CD4-positive, alpha-beta T cell treated with Interleukin-21 for 1 hour (primary cell): ENCODE measurements at places on chromosomes 7 and 10.

GRCh38 chr7:17234398-17235031 is 63.9 kb upstream of the AHR start:
- peak; percentile 90 for DNase-seq

DNA sequence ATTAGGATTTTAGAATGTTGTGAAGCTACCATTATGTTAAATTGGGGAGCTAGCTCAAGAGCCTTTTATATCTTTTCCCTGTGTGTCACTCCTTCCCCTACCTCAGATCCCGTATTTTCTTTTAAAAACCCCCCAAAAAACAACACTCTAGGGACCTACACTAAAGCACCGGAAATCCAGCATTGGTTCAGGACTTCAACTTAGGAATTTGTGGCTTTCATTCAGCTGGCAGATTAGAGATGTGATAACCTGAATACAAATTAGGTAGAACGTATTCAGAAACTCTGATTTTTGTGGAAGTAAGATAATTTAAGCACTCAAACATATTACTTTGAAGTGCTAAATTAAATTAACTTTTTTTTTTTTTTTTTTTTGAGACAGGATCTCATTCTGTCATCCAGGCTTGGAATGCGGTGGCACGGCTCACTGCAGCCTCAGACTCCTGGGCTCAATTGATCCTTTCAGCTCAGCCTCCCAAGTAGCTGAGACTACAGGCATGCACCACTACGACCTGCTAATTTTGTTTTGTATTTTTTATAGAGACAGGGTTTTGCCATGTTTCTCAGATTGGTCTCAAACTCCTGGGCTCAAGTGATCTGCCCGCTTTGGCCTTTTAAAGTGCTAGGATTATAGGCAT is 6.8 kb downstream of the TBC1D12 start:
- DNase-seq, result no peak

GRCh38 chr10:75592151-75592787 is 160.8 kb downstream of the LRMDA start:
- DNase-seq, result no peak

- no peak for DNase-seq
Observed at GRCh38 chr7:102875700-102876295, 37.0 kb upstream of the LRRC17 start.

GRCh38 chr10:4240608-4241197 is 455.7 kb upstream of the KLF6 start:
- DNase-seq, result no peak

- DNase-seq, result peak; percentile 56
Observed at GRCh38 chr7:141702047-141702567, at the start of gene DENND11. Gene DENND11, minus strand, starts transcription at chr7:141702166. Its CDS starts 13 bp downstream, at chr7:141702153.

GRCh38 chr7:144866189-144866588 is 30.3 kb upstream of the TPK1 start:
- DNase-seq, result no peak

DNA sequence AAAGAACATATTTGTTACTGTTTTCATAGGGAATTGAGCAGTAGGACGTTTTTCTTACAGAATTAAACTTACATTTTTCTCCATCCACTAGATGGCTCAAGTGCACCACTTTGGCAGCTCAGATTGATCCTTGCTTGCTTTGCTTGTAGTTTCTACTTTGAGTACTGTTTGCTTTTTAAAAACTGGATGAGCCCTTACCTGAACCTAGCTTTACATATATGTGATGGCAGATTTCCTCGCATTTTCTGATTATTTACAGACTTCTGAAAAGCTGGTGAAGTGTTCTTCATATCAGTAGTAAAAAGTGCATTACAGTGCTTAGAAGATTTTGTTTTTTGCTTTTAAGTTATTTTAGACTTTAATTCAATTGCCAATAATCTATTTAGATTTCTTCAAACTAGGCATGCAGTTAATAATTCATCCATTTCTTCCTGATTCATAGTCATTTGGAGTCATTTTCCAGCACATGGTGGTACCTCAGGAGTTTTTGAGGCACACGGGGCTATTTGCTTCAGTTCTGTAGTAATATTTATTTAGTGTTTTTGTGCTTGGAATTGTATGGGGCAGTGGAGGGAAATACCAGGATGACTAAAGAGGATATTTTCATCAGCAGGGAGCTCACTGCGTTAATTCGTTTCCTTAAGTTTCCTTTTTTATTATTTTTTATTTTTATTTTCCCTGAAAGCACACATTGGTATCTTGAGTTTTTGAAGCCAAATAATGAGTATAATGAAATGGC is 57.3 kb downstream of the MAPK8 start:
- DNase-seq, result peak; percentile 51

- DNase-seq, result no peak
Observed at GRCh38 chr10:86752311-86752710, 4.1 kb upstream of the BMPR1A start.

GRCh38 chr7:143891457-143891856 is 10.5 kb downstream of the TCAF1 start:
- no peak for DNase-seq

DNA sequence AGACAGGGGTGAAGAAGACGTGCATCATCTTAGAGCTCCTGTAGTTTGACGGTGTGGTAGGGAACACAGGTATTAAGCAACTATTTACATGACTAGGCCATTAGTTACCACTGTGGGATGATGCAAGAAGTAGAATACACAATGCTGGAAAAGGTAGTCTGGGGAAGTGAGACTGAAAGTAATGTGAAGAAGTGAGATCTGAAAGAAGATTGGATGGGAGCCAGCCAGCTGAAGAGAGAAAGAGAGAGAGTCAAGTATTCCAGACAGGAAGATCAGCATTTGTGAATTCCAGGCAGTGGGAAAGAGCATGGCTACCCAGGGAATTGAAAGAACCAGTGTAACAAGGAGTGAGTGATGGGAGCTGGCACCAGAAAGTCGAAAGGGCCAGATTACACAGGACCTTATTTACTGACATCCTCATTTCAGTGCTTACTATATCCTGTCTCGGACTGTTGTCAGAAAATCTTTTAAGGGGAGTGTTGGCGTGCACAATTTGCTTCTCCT is 4.0 kb upstream of the CFAP58 start:
- DNase-seq, result no peak

- no peak for DNase-seq
Observed at GRCh38 chr7:149846436-149847046, 8.4 kb downstream of the ZNF862 start.

GRCh38 chr7:156604311-156604710 is 36.3 kb upstream of the RNF32 start:
- no peak for DNase-seq

DNA sequence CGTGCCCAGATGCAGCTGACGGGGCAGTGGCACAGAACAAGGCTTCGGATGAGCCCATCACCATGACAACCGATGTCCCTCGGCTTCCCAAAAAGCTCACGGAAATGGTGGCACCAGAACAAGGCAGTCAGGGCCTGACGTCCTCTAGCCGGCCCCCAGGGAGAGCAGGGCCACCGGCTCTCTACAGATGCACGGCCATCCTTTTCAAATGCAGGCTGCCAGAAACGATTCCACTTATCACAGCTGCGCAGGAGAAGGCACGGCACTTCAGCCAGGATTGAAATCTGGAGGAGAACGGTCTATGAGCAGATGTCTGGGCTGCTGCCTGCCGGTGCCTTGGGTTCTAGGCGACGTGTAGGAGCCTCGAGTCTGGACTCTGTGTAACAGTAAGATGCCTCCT is 223.8 kb downstream of the ZMYND11 start:
- no peak for DNase-seq

DNA sequence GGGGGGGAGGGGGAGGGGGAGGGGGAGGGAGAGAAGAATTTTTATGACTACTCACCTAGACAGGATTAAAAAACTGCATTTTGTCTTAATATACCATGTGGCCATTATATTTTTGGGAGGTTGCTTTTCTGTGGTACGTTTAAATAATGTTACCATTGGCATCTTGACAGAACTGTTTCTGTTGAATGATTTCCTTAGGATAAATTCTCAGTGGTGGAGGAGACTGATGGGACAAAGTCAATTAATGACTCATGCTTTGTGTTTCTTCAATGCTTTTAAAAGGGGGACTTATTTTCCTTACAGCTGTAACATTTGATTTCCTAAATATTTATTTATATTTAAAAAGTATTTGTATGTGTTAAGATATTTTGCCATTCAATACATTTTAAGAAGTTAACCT is 13.7 kb downstream of the AGR2 start:
- DNase-seq, result no peak

GRCh38 chr10:59047957-59048618 is 128.4 kb upstream of the PHYHIPL start:
- no peak for DNase-seq

GRCh38 chr10:21506351-21506750 is 19.1 kb downstream of the SKIDA1 start:
- DNase-seq, result no peak

GRCh38 chr10:88116971-88117626 is 253.7 kb downstream of the PTEN start:
- DNase-seq, result no peak

DNA sequence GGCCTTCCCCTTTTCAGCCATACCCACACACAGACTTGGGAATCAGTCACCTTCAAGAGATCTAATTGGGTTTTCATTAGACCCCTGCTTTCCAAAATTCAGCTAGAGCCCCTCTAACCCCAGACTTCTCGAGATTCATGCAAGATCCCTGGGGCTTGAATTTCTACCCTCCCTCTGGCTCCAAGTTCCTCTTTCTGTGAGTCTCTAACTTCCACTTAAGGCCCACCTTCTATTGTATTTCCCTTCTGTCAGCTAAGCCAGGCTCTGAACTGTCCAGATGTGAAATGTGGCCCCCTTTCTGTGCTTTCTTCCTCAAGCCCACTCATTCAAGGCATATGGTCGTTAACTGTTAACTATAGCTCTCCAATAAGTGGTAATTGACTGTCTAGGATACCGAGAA is 132.2 kb downstream of the ZNF365 start:
- no peak for DNase-seq

GRCh38 chr10:52523696-52524095 is 209.6 kb downstream of the DKK1 start:
- no peak for DNase-seq
